ENCODE measurements at places on chromosomes 5 and 9.
A peak's percentile ranks its signal among the peaks of the same experiment; 100 is the strongest.

GRCh38 chr5:171340491-171340890 lies 31.4 kb downstream of the TLX3 start:
- no peak for DNase-seq

GRCh38 chr9:93051680-93052089 lies 6.8 kb upstream of the SUSD3 start:
- no peak for DNase-seq

DNA sequence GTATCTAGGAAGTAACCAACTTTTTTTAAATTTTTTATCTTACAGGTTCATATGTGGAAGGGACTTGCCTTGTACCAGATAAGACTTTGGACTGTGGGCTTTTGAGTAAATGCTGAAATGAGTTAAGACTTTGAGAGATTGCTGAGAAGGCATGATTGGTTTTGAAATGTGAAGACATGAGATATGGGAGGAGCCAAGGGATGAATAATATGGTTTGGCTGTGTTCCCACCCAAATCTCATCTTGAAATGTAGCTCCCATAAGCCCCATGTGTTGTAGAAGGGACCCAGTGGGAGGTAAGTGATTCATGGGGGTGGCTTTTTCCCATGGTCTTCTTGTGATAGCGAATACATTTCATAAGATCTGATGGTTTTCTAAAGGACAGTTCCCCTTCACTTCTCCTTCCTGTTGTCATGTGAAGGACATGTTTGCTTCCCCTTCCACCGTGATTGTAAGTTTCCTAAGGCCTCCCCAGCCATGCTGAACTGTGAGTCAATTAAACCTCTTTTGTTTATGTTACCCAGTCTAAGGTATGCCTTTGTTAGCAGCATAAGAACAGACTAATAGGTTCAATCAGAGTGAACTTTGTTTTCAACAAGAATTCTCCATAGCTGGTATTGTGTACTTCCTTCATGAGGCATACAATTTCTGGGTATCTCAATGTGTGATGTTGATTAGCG lies 535.6 kb upstream of the MEF2C start:
- no peak for DNase-seq

DNA sequence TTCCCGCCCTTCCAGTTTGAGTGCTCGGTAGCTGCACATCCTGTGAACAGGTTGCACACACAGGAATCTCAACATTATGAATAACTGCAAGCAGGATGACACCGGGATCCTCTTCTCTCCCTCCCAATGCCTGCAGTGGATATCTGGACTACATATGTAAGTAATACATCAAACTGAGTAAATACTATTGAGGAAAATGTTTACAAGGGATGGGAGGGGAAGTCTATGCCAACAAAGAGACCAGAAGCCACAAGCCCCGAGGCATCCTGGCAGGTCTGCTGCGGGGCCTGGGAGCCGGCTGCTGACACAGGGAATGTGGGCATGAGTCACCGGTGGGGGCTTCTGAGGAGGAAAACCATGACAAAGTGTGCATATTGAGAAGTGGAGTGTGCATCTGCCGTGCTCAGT lies 8.6 kb upstream of the ANKRD33B start:
- DNase-seq: peak; percentile 49

DNA sequence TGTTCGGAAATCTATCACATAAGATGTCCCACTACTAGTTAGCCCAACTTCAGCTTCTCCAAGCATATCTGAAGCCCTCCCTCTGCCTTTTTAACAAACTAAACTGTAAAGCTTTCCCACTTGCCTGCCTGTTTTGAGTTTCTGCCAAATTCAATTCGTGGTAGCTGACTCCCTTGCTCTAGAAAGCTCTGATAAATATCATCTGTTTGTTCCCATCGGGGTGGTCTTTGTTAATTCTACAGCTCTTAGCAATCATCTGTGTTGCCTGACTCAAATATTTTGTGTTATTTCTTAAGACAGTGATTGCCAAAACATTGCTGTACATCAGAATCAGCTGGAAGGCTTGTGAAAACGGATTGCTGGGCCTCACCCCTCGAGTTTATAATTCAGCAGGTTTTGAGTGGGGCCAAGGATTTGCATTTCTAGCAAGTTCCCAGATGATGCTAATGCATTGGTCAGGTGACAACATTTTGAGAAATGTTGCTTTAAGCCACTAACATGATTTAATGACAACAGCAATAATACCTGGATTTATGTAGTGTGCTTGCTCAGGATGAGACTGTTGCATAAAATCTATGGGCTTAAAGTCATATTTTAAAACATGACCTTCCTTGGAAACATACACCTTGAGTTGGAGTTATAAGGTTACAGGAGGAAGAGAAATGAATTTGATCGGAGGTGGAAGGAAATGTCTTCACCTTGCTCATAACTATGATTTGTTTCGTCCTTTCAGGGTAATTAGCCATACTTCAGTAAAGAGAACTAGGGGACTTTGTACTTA lies 631.9 kb downstream of the PSAT1 start:
- DNase-seq: no peak

GRCh38 chr9:38761999-38762398 lies 42.1 kb upstream of the FAM240B start:
- no peak for DNase-seq

DNA sequence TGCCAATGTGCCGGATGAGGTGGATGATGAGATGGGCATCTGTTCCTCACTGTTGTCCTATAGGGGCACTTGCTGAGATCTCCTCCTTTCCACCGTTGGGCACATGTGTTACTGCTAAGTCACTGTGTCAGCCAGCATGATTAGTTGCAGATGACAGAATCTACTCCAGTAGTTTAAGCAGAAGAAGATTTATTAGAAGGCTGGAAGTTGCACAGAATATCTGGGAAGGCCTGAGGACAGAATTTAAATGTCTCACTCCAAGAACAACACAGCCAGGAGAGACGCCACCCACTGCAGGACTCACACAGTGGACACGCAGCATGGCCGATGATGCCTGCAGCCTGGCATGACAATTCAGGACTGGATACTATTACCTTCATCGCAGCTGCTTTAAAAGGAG lies 157.5 kb downstream of the NSG2 start:
- DNase-seq: no peak

DNA sequence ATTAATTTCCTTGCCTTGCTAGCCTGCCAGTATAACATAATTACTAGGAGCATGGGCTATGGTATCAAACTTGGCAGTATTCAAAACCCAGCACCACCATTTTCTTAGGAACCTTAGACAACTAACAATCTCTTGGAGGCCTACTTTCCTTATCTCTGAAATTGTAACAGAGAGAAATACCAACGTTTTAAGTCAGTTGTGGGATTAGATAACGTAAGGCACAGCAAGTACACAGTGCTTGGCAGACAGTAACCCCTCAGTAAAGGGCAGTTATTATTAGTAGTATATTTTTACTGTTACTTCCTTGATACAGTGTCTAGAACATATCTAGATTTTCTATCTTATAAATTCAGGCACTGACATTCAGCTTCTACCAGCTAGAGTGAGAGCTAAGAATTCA lies 309.6 kb downstream of the ACTL7B start:
- no peak for DNase-seq

DNA sequence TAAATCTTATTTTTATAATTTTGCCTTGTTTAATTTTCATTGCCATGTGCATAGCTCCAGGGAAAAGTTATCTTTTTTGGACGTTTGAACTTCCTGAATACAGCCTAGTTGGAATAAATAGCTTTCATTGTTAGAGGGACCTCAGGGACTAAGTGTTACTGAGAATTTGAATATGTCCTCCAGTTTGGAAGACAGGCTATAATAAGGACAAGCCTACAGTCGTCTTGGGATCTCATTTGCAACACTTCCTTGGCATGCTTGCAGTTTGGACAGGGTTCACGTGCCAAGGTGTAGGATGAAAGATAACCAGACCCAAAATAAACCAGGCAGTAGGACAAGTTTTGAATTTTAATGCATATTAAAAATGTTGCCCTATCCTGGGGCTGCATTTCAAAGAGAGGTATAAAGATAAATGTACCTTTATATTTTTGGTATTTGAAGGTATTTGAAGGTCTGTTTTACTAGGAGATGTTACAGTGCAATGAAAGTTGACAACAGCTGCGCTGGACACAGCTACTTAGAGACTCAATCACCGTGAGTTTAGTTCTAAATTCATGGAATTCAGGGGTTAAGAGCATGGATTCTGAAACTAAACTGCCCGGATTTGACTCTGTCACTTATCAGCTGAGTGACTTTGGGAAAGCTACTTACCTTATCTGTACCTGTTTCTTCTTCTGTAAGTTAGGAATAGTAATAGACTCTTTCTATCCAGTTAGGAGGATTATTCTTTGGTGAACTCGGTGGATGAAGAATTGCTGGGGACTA lies 134.1 kb downstream of the ACTBL2 start:
- DNase-seq: no peak

DNA sequence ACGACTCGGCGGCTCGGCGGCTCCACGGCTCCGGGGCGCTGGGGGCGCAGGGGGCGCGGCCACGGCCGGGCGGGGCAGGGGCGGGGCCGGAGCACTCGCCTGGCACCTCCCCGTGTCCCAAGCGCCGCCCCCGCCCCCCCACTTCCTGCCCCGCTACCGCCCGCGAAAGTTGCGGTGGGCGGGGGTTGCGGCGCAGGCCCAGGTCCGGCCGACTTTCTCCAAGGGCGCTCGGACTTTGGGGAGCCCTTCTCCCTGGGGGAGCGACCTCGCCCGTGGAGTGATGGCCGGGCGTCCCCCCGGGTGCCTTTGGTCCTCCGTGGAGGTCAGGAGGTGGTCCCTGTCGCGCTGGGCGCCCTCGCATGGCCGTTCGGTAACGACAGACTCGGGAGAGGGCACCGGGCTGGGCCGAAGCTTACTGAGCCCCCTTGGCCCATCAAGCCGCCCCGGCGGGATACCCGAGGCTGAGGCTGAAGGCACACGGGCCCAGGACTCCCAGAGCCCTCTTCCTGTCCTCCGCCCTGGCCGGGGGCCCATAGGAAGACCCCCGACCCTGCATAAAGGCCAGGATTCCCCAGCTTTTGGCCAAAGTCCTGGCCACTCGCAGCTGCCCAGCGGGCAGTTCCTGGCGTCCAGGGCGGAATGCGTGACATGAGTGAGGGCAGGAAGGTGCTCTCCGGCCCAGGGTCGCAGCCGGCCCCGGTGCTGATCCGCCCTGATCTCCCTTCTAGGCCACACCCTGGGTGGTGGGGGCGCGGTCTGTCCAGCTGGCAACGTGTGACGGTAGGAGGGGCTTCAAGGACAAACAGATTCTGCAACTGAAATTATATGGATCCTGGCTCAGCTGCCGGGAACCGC lies 883 bp upstream of the VAV2 start:
- DNase-seq: peak; percentile 78

GRCh38 chr9:135501261-135502167 lies 1.0 kb downstream of the MRPS2 start:
- DNase-seq: no peak

DNA sequence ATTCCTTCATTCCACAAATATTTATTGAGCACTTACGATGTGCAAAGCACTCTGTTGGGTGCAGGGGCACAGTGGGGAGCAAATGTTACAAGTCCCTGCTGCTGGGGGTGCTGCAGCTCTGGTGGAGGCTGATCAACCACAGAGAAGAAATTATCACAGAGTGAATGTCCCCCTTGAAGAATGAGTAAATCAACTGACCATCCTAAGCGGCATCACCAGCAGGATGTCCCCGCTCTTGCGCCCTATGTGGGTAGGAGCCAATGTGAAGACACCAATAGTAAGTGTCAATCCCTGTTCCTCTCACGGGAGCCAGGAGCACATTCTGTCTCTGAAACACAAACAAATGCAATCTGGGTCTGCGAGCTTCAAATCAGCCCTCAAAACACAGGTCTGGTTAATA lies 47.4 kb upstream of the TBC1D9B start:
- DNase-seq: no peak

DNA sequence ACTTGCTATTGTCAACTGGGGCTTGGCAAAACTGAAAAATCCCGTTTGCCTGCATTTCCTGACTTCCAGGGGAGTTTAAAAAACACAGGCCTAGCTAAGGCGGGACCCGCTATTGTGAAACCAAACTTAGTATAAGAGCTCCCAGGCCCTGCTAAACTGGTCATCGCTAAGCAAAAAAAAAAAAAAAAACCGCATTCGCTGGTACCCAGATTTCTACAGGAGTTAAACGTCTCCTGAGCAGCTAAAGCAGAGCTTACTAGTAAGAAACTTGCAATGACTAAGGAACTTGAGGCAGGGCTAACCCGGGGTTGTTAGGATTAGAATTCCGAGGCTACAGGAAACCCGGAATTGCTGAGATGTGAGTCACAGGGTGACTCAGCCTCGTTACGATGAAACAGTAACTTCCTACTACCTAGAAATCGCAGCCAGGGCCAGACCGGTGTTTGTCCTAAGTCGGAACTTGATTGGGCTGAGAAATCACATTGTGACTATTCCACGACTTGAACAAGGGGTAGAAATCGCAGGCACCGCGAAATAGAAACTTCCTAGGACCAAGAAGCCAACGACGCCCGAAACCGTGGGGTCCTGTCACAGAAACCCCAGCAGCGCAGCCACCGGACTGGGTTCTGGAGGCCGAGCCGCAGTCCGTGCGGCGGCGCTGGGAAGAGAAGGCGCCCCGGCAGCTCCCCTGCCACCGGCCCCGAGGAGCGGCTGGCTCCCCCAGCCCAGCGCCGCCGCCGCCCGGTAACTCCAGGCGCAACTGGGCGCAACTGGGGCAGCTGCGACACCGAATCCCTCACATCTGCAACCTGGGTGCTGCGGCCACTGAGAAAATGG lies 89.4 kb downstream of the ANXA2R start:
- DNase-seq: peak; percentile 99

DNA sequence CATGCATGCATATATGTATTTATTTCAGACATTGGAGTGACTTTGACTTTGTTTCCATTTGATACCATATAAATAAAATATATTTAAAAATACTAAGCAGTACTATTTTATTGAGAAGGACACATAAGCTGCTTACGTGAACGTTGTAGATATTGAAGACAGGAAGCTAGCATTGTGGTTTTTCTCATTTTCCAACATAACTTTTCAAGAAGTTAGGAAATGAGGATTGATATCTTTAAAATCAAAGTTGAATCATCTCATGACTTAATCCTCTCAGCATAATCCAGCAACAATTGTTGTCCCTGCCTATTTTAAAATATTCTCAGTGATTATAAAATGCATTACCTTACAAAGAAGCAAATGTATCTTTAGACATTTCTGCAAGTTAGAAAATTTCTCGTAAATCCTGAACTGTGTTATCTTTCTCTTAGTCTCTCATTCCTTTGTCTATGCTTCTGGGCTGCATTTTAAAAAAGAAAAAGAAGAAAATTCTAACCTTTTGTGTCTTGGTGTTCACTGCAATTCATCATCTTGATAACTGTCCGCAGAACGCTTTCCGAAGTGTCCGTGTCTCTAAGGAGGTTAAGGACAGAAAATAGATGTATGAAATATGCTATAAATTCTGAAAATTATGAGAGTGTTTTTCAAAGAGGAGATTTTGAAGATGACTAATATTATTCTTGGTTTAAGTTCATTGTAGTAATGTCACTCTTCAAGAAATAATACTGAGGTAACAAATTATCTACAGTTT lies 1089.9 kb upstream of the CDH6 start:
- no peak for DNase-seq
